ENCODE measurements at places on chromosomes 3 and 15. TPM values are rescaled to one million over a fixed set of nuclear protein-coding genes. Genes with fewer than 3 reads are reported as not detected.

DNA sequence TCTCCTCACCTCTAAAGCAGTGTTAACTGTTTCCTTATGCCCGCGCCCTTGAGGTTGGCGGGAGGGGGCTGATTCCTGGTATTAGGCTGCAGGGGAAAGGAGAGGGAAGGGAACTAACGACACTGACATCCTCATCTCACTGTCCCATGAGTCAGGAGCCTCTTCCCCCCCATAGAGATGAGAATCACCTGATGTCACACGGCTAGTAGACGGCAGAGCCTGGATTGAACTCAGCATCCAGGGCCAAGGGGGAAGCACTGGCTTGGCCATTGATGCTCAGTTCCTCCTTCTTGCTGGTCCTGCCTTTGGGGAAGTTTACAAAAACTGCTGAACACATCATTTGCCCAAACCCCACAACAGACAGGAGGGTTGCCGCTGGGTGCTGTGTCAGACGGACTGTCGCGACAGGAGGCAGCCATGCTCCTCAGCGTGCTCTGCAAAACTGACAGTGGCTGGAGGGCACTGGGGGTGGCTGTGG, 38.5 kb downstream of the IDH2 start:
- H3K4me1 ChIP-seq, result peaks cover 50% of the 10 kb centered on the region
- peak overlapping the region; percentile 82 for H3K27ac ChIP-seq
- peaks cover 15% of the 10 kb centered on the region for H3K36me3 ChIP-seq
- no peak overlapping the region for H3K4me3 ChIP-seq

DNA sequence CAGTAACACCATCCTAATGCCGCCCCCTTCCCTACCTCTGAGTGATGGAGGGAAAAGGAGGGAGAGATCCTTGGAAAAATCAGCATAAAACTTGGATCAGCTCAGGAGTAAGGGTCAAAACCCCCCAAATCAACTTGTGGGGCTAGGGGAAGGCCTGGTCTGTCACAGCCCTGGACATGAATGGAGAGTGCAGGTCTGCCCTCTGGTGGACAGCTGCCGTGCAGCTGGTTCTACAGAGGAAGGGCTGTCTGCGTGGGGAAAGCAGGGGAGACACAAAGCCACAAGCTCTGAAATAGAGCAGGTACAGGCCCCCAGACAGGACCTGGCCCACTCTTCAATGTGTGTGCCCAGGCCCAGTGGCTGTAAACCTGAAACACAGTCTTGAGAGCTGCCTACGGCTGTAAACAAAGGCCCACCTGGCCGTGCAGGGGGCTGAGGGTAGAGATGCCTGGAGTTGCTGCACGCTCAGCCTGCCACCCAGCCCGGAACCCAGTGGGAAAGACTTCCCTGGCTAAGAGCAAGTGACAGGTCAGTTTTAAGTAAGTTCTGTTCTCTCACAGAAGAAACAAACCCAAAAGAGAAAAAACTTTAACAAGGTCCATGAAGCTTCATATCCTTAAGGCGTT, 16.4 kb downstream of the CLK3 start:
- no peaks in the 10 kb centered on the region for H3K4me1 ChIP-seq
- peaks cover 99% of the 10 kb centered on the region for H3K36me3 ChIP-seq
- H3K4me3 ChIP-seq, result no peak overlapping the region
- H3K27me3 ChIP-seq, result no peaks in the 10 kb centered on the region
- H3K27ac ChIP-seq, result no peak overlapping the region

DNA sequence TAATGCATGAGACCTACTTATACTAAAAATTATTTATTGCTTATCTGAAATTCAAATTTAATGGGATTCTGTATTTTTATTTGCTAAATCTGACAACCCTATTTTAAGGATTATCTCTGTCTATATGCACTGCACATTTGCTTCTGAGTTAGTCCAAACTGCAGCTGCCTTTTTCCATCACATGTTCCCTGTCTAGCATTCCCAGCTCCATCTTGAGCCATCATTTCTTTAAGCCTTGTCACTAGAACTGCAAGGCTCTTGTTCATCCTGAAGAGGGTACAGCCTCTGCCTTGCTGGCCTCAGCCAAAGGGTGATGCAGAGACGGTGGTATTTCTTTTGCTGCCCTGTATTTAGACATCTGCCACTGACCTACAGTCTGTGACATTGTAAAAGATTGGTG, 125.8 kb upstream of the STT3B start:
- H3K27ac ChIP-seq, result no peak overlapping the region
- no peak for DNase-seq
- H3K36me3 ChIP-seq, result no peaks in the 10 kb centered on the region
- no peaks in the 10 kb centered on the region for H3K4me1 ChIP-seq

DNA sequence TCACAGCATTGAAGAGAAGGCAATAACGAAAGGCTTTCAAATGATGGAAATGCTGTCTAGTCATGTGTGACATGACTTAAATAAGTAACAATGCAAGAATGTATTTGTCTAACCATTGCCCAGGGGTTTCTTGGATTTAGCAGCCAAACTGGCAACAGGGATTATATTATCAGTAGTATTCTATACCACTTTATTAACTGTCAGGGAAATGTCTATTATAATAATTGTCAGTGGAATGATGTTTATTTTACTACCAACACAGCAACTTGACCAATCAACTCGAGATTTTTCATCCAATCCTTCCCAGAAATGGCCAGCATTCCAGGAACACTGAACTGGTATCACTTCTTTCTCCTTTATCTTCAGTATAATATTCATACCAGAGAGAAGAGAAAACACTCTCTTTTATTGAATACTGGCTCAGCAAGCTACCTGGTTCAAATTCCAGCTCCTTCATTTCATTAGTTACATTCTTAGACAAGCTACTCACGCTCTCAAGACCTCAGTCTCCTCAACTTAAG, 66.2 kb downstream of the FOXP1 start:
- no peak for DNase-seq
- H3K4me1 ChIP-seq, result peaks cover 7% of the 10 kb centered on the region
- H3K27me3 ChIP-seq, result no peaks in the 10 kb centered on the region
- no peak overlapping the region for H3K4me3 ChIP-seq
- no peaks in the 10 kb centered on the region for H3K36me3 ChIP-seq

DNA sequence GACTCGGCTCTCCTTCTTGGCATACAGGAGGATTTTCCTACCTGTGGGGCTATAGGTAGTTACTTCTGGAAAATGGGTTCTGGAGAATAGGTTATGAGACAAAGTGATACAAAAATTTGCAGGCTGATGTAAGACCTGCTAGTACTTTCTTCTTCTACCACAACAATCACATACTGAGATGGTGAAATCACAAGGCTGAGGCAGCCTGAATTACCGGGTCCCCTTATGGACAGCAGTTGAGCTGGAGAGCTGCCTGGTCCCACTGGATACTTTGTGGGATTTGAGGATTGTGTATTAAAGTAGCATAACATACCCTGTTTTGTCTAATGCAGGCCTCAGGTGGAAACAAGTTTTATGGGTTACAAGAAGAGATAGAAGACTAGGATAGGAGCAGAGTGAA, 86.5 kb upstream of the FAM98B start:
- no peaks in the 10 kb centered on the region for H3K4me1 ChIP-seq
- DNase-seq, result no peak
- no peaks in the 10 kb centered on the region for H3K36me3 ChIP-seq
- H3K27me3 ChIP-seq, result no peaks in the 10 kb centered on the region
- H3K4me3 ChIP-seq, result no peak overlapping the region
- H3K27ac ChIP-seq, result no peak overlapping the region

Gene TRH
- not detected for total RNA-seq

Gene NCK1
- total RNA-seq, result 32.9 TPM

Gene MB21D2
- 1.9 TPM for total RNA-seq

Gene ARL6IP5
- 121 TPM for total RNA-seq
